GM23248 (cell line): ENCODE measurements at places on chromosomes 5 and 9. TPM values are rescaled to one million over a fixed set of nuclear protein-coding genes. Genes with fewer than 3 reads are reported as not detected.

GRCh38 chr5:84063041-84063440, 321.6 kb downstream of the EDIL3 start:
- no peak for DNase-seq

- DNase-seq = peak; percentile 2
These were observed 95.3 kb upstream of the SLC28A3 start for GRCh38 chr9:84435902-84436301.

DNA sequence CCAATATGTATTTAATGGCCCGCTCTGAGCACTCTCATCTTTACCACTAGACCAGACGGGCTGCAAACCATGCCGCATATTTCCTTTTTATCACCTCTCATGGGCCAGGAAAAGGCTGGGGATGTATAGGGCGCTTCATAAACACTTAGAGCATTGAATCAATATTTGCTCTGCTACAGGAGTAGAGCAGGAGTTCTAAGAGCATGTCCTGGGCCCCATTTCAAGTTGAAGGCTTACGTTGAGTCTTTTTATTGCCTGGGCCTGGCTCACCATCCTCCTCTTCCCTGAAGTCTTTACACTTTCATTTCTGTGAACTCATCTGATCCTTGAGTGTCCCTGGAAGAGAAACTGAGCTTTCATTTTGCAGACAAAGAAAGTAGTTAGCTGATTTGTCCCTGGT, 112.4 kb downstream of the FSTL4 start:
- no peak for DNase-seq

DNA sequence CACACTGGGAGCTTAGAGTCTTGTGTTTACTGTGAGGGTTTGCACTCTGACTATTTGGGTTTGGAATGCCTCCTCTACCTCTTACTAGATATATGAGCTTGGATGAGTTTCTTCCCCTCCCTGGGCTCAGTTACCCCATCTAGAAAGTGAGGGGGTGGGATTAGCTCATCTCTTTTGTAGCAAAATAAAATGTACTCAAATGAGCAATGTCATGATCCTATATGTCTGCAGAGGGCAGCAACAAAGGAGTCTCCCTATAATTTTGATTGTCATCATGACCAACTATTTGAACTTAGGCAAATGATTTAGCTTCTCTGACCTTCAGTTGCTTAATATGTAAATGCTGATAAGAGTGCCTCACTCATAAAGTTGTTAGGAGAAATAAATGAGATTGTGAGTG, 109.0 kb downstream of the DPYSL3 start:
- peak; percentile 60 for DNase-seq

DNA sequence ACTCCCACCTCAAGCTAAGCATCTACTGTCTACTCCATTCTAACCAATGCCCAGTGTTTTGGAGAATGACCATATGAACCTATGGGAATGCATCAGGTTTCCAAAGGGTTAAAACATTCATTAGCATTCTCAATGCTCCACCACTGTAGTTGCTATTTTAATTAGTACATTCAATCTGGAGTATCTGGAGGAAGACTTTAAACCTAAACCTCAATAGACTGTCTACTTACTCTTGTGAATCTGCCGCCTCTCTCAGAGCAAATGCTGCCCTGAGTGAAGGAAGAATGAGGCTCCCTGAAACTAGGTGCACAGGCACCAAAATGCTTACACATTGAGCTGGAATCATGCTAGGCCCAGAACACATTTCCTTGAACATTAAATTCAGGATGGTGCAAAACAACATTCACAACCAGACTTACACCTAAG, 2.0 kb downstream of the ENC1 start:
- DNase-seq = peak; percentile 40

DNA sequence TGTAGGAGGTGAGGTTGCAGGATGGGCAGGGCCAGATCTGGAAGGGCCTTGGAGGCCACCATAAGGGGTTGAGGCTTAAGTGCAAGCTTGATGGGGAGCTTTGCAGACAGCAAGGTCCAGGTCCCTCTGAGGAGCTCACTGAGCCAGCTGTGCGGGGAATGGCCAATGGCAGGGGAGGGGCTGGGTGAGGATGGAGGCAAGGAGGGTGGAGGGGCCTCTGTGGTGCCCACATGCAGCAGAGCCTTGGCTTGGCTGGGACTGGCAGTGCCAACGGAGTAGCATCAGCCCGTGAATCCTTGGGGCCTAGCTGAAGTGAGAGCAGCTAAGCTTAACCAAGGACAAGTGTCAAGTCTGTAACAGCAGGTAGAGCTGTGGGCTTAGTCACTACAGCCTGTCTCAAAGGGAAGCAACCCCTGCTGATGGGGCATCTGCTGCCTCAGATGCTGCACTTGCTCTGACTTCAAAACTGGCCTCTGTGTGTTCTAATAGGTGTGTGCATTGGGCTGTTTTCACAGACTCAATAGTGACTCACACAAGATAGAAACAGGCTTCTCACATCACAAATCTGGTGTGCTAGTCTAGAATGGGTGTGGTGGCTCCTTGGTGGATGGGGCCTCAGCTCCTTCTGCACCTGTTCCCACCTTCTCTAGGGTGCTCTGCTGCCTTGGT, 16.3 kb downstream of the GALNT12 start:
- DNase-seq = peak; percentile 9

- DNase-seq = no peak
These were observed 65.8 kb upstream of the DAPK1 start for GRCh38 chr9:87431837-87432236.

GRCh38 chr5:142046191-142046590, 33.4 kb upstream of the GNPDA1 start:
- no peak for DNase-seq

DNA sequence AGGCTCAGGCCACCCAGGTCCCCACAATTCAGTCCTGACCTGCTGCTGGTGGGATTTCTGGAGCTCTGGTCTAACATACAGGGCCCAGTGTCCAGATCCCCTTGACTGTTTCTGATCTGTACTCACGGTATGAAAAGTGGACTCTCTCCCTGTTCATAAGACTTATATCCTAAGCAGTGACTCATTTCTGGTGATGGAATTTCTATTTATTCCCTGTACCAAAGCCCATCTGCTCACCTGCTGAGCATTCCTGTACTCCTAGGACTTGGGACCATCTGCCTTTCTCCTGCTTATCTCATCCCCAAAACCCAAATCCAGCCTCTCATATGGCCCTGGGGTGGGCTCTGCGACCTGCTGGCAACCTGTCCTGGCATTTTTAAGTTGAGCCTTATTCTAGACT, 86.6 kb downstream of the APBA1 start:
- peak; percentile 36 for DNase-seq

- peak; percentile 31 for DNase-seq
These were observed 232.8 kb downstream of the TLE1 start for GRCh38 chr9:81456431-81457006.

DNA sequence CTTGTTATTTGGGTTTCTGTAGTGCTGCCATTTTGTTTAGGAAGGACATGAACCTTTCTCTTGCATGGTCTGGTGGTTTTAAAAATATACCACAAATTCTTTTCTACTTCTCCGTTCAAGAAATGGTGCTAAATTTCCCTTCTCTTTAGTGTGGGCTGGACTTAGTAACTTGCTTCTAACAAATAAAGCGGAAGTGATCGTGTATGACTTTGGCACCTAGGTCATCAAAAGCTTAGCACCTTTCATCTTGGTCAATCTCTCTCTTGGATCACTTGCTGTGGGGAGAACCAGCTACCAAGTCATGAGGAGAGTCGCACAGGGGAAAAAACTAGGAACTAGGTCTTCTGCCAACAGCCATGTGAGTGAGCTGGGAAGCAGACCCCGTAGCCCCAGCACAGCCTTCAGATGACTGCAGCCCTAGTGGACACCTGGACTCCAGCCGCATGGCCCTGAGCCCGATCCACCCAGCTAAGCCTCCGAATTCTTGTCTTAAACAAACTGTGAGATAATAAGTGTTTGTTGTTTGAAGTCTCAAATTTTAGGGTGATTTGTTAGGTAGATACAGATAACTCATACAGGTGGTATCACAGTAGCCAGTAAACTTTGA, 87.7 kb upstream of the CKMT2 start:
- no peak for DNase-seq

GRCh38 chr5:58940446-58940845, 357.6 kb downstream of the RAB3C start:
- DNase-seq = no peak

- DNase-seq = no peak
These were observed 94.3 kb downstream of the PRKACG start for GRCh38 chr9:68919661-68920060.

- peak; percentile 77 for DNase-seq
These were observed 6.9 kb downstream of the SOHLH1 start for GRCh38 chr9:135692410-135692809.

DNA sequence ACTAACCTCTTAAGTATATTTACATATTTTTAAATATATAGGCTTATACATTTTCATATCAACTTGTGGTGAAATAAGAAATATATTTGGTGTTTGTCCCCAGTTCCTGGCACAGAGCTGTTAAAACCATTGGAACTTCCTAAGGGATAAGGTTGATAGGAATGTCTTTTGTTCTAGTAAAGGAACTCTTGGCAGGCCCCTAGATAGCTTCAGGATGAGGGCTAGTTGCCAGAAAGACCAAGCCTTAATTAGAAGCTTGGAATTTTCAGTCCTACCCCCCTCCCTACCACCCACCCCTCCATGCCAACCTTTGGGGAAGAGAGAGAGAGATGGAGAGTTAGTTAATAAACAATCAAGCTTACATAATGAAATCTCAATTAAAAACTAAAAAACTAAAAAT, 638.6 kb upstream of the ACO1 start:
- DNase-seq = no peak

DNA sequence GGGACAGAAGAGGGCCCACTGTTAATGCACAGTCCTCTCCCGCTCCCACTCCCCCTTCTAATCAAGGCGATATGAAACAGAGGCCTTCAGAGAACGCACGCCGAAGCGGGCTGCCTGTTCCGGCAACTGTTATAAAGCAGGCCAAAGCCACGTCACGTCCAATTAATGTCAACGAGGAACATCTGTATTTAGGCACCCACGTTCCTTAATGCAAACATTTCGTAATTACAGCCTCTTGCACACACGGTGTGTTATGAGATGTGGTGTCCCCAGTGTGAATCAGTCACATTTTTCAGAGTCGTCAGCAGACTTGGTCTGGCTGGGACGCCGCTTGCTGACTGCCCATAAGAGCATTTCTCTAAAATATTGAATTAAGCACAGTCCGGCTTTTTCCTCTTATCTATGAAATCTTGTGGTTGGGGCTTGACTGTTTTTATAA, 339.0 kb downstream of the NSG2 start:
- peak; percentile 36 for DNase-seq

- no peak for DNase-seq
These were observed 104.4 kb downstream of the ZNF354C start for GRCh38 chr5:179164331-179165311.

DNA sequence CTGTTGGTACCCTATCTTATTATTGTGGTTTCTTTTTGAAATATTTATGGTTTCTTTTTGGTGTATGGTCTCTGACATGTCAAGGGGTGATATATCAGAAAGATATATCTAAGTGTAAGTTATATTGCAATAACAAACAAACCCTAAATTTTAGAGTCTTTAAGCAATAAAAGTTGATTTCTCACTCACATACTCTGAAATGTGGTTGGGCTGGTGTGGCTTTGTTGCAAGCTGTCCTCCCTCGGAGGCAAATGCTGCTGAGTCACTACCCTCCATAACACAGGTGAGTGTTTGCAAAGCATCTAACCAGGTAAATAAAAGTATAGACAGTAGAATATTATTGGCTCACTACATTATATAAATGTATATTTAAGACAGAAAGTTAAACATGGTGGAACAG, 253.2 kb downstream of the CDH18 start:
- DNase-seq = no peak

DNA sequence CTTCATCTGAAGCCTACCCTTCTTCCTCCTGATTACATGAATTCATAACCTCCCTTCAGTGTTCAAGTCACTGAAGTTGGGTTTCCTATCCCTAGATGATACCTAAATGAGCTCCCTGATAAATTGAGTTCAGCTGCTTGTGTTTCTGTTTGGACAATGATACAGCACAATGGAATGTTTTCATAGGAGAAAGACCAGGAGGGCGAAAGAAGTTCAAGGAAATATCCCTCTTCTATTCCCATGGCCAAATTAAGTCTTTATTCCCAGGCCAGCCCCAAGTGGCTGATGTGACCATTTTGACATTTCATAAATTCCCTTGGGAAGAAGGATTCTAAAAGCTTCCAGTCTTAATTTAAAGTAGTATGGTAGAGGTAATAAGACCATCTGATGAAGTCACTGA, 555.8 kb upstream of the CLINT1 start:
- peak; percentile 70 for DNase-seq

- no peak for DNase-seq
These were observed 18.9 kb downstream of the TTC23L start for GRCh38 chr5:34857894-34858293.

DNA sequence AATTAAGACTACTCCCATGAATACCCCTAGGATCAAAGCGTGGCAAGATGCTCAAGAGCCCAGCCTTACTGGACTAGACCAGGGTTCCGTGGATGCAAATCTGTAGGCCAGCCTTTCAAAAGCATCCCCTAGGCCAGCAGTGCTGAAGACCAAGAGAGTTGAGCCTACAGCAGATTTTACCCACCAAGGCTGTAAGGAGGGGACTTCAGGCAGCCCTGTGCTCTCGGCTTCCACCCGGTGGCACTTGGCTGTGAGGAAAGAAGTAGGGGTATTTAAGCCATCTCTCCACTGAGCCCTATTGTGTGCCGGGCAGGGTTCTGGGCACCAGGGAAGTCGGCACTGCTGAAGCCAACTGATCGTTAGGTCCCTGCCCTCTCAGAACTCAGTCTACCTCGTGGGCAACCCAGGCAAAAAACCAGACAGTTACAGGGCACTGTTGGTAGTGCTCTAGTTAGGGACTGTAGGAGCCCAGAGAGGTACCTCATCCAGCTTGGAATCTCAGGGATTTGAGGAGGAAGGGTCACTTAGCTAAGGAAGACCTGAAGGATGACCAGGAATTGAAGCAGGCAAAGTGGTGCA, 25.5 kb downstream of the TCF7 start:
- DNase-seq = no peak

- DNase-seq = no peak
These were observed 43.9 kb upstream of the SEMA4D start for GRCh38 chr9:89541798-89542197.

Gene SLC36A2
- not detected in 2 replicates for total RNA-seq

Gene SEMA5A
- total RNA-seq = 38.2 and 40.1 TPM in 2 replicates

Gene SOHLH1
- not detected in 2 replicates for total RNA-seq

Gene IL33
- total RNA-seq = 3.8 and 4.7 TPM in 2 replicates

Gene FSTL4
- not detected in 2 replicates for total RNA-seq

Gene PPWD1
- total RNA-seq = 24.7 and 56.8 TPM in 2 replicates

Gene ALDH1A1
- not detected in 2 replicates for total RNA-seq

Gene ZFP2
- total RNA-seq = 1.8 and 2.5 TPM in 2 replicates

Gene CCNB1
- 66.7 and 73.6 TPM in 2 replicates for total RNA-seq

Gene ROR2
- total RNA-seq = 8.2 and 12.9 TPM in 2 replicates

Gene TAF11L5
- not detected in 2 replicates for total RNA-seq

Gene SPINK9
- total RNA-seq = not detected in 2 replicates

Gene TMEFF1
- 0.43 and 4.4 TPM in 2 replicates for total RNA-seq

Gene HSD17B3
- total RNA-seq = not detected in 2 replicates

Gene FAM221B
- not detected in 2 replicates for total RNA-seq
